ENCODE measurements at places on chromosomes 4 and X.
A peak's percentile ranks its signal among the peaks of the same experiment; 100 is the strongest.

DNA sequence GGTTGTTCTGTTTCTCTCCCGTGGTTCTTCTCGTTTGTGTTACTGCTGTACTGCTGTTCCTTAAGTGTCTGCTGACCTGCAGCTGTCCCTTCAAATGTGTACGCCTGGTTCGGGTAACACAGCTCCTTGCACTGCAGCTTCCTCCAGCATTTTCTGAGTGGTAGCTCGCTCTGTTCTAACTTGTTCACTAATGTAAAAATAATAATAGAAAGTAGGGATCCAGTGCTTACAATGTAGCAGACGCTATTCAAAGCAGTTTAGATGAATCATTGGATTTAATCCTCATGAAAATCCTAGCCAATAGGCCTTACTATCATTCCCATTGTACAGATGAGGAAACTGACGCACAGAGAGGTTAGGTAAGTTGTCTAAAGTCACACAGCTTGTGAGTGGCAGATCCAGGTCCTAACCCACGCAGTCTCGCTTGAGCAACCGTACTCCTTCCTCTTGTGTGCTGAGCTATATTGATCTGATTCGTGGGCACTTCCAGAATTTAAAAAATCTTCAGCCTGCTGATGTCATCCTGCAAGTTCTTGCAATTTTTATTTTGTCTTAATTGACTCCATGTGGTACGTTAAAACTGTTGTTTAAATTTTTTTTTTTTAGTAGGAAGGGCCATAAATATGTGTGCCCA lies 448.2 kb upstream of the FAT1 start:
- no peak for DNase-seq

- peak; percentile 58 for DNase-seq
These were observed 88.3 kb downstream of the AMELX start for GRCh38 chrX:11381464-11381863.

DNA sequence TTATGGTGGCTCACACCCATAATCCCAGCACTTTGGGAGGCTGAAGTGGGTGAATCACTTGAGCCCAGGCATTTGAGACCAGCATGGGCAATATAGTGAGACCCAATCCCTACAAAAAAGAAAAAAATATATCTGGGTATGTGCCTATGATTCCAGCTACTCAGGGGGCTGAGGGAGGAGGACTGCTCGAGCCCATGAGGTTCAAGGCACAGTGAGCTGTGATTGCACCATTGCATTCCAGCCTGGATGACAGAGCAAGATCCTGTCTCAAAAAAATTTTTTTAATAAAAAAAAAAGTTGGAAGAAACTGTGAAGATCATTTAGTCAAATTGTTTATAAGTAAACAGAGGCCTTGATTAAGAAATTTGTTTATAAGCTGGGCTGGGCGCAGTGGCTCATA lies 39.7 kb downstream of the KLHL8 start:
- no peak for DNase-seq

GRCh38 chrX:55767100-55767499 lies 49.6 kb downstream of the RRAGB start:
- no peak for DNase-seq

DNA sequence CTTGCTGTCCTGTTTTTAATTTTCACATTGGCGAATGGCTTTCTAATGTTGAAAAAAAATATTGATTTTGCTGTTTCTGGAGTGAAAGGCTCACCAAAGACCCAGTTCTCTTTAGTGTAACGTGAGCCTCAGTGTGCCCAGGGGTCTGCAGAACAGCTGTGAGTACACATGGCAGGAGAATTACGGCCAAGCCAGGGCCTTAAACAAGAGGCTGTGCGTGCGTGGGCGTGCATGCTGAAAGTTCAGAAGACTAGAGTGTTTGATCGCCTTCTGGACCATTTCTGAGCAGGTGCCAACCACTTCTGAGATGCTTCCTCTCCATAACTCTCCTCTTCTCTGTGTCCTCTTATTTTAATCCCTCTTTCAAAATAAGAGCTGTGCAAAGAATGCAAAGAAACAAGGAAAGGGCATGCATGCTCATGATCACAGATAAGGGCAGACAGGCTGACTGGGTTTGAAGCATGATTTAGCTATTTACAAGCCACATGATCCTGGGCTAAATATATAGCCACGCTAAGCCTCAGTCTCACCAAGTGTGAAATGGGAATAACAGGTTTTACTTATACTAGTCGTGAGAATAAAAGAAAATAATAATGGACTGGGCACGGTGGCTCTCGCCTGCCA lies 9.9 kb downstream of the PHEX start:
- no peak for DNase-seq

GRCh38 chrX:95346856-95347255 lies 1337.8 kb upstream of the DIAPH2 start:
- DNase-seq = peak; percentile 57

- no peak for DNase-seq
These were observed 95.0 kb downstream of the NYX start for GRCh38 chrX:41542135-41542534.

GRCh38 chrX:24392709-24393108 lies 32.3 kb downstream of the SUPT20HL1 start:
- no peak for DNase-seq

GRCh38 chrX:49103637-49104036 lies 19.9 kb downstream of the GPKOW start:
- DNase-seq = peak; percentile 15

DNA sequence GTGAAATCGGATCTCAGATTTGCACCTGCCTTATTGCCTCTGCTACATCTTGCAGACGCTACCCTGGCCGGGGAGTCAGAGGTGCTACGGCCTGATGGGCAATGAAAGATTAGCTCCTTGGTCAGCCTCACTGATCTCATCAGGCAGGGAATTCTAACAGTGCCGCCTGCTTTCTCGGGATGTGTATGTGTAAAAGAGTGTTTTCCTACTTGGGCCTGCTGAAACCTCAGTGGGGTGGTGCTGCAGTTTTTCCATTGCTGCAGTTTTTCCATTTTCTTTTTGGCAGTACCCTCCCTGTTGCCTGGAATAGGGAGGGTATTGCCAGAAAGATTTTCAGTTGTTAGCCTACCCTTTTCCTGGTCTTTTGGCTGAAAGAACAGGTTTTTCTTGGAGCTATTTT lies 117.5 kb downstream of the CDKL5 start:
- DNase-seq = no peak

- no peak for DNase-seq
These were observed 62.2 kb downstream of the DIPK2B start for GRCh38 chrX:45138525-45138924.

GRCh38 chrX:68717196-68717595 lies 69.7 kb downstream of the STARD8 start:
- no peak for DNase-seq

DNA sequence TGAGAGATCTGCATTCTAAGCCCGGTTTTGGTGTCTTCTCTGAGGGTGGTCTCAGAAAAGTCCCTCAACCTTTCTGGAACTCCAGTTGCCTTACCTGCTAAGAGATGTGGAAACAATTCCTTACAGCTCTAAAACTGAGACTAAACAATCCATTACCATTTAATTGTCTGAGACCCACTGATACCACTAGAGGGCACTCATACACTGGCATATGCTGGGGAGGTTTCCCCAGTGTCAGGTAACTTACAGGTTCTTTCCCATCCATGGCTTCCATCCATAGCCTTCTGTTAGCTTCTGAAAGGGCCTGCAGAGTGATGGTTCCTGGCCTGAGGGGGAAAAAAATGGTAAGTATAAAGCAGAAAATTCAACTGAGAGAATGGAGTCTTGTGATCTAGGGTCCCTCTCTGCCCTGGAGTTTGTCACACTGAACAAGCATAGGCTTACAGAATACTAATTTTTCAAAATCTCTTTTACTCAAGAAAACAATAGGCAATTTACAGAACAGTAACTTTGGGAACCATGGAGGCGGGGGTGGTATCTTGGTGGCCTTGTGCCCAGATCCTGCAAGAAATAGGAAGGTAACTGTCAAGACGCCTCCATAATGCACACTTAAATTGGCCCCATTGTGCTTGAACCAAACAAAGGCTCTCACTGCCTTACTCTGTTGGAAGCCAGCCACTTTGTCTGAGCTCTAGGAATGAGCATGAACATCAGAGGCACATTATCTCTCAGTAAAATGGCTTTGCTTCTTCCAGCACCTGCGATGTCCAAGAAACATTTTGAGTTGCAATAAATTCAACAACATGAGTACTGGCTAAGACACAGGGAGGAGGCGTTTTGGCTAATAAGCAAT lies 236.1 kb downstream of the OPHN1 start:
- peak; percentile 82 for DNase-seq

DNA sequence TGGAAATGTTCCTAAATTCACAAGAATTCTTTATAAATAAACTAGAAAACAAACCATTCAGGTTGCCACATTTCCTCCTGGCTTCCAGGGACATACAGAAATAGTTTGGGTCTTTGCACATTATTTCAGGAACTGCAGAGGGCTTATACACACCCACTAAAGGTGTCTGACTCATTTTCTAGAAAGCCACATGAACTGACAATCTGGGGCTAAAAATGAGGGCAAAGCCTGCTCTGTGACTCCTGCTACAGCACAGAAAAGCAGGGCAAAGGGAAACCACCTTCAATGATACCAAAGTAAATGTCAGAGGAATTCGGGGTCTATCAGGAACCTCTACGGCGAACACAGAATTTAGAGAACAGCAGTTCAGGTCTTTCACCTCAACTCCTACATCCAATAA lies 112.2 kb upstream of the MAP3K15 start:
- DNase-seq = no peak

DNA sequence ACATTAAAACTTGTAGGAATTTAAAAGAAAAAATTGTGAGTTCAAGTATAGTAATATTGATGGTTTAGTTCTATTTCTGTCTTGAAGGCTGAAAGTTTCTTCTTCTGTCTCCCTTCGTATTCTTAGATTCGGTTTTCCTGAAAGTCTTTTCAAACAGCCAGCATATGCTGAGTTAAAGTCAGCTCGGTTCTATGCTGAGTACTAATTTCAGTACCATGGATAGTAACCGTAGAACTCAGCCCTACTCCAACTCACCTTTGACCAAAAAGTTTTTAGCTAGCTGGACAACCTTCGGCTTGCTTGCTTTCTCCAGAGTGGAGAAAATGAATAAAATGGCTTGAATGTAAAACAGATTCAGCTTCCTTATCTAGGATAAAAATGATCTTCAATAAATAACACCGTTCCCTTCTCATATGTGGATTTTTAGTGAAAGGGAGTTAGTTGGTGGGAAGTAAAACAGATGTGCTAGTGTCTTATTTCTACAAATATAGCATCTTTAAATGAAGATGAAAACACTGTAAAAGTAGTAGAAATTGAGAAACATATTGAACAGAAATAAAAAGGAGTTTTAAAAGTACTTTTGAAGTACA lies 5.2 kb downstream of the POU4F2 start:
- peak; percentile 8 for DNase-seq

GRCh38 chr4:169774466-169775445 lies 17.0 kb upstream of the HPF1 start:
- DNase-seq = peak; percentile 48

- no peak for DNase-seq
These were observed at the start of gene GPRASP3 for GRCh38 chrX:102720237-102721168. Gene GPRASP3 (plus strand): TSS chrX:102720743. CDS start chrX:102748996, 28,253 bp downstream.

GRCh38 chr4:105191621-105192210 lies 45.0 kb downstream of the TET2 start:
- no peak for DNase-seq

DNA sequence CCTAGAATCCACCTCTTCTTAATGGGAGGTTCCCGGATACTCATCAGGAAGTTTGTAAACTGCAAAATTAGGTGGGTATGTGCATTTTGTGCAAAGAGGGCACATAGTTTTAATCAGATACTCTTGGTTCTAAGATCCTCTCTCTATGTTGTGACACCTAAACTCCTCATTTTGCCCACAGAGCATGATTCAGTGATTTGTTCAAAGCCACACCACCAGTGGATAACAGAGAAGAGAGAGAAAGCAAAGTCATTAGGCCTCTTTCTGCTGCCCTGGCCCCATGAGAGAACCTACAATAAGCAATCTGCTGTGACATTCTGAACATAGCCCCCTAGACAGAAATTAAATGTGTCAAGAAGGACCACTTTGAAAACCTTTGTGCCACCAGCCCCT lies 72.3 kb upstream of the STIM2 start:
- DNase-seq = no peak

GRCh38 chr4:86592553-86593249 lies 1.4 kb upstream of the PTPN13 start:
- no peak for DNase-seq

- DNase-seq = no peak
These were observed 173.2 kb downstream of the PABPC4L start for GRCh38 chr4:134028421-134028820.

DNA sequence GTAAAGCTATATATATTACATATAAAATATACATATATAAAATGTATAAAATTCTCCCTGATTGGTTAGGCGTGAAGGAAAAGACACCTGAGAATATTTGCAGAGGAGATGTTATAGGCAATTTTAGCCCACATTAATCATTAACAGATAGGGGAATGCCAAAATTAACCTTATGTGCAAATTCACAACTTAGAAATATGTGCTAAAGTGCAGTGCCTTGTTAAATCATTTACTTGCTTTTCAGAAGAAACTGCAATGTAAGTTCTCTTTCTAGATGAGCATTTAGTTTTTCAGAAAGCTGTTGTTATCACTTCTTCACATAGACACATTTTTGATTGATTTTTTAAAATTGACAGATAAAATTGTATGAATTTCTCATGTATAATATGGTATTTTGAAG lies 5.6 kb downstream of the TASL start:
- no peak for DNase-seq

DNA sequence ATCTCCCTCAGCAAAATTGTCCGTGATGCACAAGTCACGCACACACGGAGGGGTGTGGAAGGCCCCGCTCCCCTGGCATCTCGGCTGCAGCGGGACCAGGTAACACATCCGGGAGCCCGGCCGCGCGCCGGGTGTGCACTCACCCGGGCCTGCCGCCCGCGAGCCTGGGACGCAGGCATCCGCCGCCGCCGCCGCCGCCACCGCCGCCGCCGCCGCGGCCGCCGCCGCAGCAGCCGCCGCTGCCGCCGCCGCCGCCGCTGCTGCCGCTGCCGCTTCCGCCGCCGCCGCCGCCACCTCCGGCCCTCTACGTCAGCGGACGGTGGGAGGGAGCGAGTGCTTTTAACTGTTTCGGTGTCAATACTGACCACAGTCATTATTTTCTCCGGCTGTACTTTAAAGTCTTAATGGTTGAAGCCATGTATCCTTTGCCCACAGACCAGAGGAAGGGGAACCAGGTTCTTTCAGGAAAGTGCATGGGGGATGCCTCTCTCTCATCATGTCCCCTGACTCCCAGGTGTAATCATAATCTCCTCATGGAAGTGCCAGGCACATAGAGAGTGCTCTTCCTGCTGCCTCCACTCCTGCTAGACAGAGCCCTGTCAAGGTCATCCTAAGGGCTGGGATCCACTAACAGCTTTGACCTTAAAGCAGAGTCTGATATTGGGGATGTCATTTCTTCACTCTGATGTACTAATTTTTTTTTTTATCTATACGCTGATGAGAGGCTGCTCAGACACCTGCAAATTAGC lies 38.0 kb downstream of the MAGEE2 start:
- peak; percentile 65 for DNase-seq

Measured in DMS53 (cell line).